ENCODE measurements at places on chromosomes 12 and 14.
A peak's percentile ranks its signal among the peaks of the same experiment; 100 is the strongest.

DNA sequence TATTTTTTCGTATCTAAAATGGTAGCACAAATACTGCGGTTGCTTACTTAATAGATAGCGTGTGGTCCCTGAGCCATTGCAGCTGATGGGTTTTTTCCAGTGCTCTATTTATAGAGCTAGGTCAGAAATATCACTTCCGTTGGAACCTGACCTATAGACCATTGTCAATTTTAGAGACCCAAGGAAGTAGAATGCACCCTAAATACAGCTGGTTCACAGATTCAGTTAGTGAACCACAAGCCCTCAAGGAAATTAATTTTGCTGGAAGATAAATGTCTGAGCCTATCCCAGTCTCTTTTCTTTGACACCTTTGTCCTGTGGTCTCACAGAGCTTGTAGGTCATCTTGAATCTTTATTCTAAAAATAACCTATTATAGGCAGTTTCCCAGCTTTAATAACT lies 391.0 kb downstream of the ZFP36L1 start:
- no peak for DNase-seq

- DNase-seq: no peak
These were observed 30.9 kb downstream of the MYO1H start for GRCh38 chr12:109378569-109378968.

DNA sequence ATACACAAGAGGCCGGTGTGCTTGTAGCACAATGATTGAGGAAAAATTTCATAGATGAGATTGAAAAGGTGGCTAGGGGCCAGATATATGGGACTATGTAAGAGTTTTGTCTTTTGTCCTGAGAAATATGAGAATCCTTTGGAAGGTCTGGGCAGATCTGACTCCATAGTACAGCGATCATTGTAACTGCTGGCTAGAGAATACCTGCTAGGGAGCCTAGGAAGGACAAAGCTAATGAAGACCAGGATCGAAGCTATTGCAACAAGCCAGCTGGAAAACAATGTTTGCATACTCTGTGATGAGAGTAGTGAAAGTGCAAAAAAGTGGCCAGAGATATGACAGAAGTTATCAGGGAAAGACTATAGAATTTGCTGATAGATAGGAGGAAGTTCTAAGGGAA lies 537.6 kb downstream of the C12orf50 start:
- no peak for DNase-seq

GRCh38 chr14:68820536-68820935 lies 27.7 kb upstream of the ZFP36L1 start:
- DNase-seq: no peak

DNA sequence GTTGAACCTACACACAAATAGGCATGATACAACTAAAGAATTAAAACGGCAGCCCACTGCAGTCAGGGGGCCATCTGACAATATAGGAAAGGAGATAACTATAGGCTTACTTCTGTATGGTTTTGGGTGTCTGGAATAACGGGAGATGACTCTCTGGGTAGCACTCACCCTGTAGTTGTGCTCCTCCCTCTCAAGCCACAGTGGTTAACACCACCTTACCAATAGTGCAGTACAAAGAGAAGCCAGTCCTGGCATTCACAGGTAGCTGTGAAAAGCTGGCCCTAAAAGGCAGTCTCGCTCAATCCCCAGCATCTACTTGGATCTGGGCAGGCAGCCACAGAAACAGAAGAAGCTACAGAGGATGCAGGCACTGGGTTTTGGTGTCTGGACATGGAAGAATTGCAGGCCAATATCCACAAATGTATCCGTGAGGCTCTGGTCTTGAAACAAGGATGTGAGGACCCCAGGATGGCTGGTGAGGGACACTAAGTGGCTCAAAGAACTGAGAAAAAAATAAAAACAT lies 93.0 kb downstream of the DPF3 start:
- no peak for DNase-seq

- peak; percentile 33 for DNase-seq
These were observed 502 bp downstream of the ITGA5 start for GRCh38 chr12:54418441-54419087.

DNA sequence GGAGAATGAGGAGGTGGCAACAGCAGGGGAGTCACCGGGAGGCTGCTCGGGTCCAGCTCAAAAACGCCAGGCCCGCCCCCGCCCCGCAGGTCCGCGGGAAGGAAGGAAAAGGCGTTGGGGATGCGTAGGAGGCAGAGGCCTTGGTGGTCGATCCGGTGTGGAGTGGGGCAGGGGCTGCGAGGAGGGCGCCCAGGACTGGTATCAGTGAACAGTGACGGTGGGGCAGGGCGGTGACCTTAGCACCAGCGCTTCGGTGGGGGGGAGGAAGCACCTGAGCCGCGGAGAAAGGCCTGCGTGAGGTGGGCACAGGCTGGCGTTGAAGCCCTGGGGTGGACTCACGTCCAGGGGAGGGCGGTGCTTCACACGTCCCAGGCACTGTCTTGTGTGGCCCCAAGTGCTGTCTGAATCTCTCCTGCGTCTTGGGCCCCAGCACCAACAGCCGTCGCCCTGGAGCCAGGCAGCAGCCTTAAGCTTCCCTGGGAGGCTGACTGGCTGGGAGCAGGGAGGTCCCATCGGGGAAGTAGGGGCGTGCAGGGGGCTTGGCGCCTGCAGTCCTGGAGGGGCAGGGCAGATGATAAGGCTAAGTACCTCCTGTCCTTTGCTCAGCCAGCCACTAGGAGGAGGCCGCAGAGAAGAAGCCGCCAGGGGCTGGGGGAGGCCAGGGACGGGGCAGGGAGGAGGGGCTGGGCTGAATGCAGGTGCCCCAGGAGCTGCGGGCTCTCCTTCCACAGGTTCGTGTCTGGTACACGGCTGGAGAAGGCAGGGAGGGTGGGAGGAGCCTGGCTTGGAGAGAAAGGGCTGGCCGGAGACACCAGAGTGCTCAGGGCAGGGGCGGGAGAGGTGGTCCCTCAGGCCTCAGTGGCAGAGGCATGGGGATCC lies 26.5 kb downstream of the ZBTB42 start:
- peak; percentile 77 for DNase-seq

GRCh38 chr14:30214461-30215090 lies 286.9 kb upstream of the PRKD1 start:
- peak; percentile 54 for DNase-seq

- no peak for DNase-seq
These were observed 31.5 kb downstream of the RAD9B start for GRCh38 chr12:110533607-110534006.

DNA sequence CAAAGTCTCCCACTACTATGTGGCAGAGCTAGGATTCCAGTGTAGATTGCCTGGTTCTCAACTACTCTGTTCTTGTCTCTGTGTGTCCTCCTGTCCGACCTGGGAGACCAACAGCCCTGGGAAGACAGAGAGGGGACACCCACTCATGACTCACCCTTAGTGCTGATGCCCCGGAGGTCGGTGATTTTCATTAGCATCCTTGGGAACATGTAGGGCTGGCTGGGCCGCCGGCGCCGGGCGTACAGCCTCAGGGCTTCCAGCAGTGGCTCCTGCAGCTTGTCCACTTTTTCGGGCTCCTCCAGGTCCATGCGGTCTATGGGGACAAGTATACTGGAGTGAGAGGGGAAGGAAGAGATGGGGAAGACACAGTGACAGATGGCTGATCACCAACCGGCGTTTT lies 5.9 kb upstream of the ITGB7 start:
- DNase-seq: no peak

DNA sequence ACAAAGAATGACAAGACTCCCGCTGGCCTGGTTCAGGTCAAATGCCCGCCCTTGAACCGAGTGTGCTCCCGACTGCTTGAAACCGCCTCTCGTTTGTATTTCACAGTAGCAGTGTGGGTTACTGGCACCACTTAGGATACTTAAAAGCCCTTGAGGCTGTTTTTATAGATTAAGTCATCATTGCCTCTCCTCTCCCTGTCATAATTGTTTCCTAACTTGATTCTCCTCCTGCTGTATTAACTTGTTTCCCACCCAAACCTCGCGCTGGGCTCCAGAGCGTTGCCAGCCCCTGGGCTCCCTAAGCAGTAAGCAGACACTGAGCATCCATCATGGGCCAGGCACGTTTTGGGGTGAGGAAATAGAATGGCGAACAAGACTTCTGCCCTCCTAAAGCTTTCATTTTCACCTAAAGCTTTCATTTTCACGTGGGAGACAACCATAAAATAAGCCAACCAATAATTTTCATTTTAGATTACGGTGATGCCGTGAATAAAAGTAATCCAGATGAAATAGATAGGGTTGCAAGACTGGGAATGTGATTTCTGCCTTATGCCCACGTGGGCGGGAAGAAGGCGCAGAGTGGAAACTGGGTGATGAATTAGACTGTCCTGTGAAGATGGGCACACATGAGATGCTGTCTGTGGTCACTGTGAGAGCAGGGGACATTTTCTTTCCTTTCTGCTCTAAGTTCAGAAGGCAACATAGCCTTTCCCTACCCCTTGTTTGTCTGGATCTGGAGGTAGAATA lies 97.5 kb downstream of the PPP2R5C start:
- no peak for DNase-seq

- peak; percentile 54 for DNase-seq
These were observed 112.0 kb downstream of the SLC15A5 start for GRCh38 chr12:16165506-16165905.

DNA sequence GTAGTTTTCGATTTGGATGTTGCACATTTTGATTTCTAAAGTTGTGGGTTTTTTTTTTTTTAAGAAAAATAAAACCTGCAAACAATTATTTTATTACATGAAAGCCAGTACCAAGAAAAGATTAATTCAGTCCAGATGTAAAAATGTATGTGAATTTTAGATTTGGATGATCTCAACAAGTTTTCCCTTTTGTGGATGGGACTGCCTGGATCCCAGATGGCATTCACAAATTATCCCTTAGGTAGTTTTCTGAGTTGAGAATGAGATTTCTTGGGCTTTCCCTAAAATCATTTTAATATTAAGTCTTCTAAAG lies 2.8 kb downstream of the FRMD6 start:
- no peak for DNase-seq

DNA sequence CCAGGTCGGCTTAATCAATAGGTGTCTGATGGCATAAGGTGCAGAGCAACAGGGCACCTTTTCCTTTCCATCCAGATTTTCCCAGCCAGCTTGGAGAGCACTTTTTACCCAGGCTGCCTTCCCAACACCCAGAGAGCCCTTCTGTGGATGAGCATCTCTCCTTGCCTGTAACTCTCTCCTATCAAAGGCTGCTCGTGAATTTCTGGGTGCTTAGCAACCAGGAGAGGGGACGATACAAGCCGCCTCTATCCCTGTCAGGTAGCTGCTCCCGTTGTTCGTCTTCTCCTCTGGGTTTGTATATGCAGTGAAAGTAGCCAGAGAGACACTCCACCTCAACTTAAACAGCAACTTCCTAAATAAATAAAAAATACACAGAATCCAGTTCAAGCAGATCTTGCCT lies 124.2 kb downstream of the CACNA1C start:
- DNase-seq: no peak

DNA sequence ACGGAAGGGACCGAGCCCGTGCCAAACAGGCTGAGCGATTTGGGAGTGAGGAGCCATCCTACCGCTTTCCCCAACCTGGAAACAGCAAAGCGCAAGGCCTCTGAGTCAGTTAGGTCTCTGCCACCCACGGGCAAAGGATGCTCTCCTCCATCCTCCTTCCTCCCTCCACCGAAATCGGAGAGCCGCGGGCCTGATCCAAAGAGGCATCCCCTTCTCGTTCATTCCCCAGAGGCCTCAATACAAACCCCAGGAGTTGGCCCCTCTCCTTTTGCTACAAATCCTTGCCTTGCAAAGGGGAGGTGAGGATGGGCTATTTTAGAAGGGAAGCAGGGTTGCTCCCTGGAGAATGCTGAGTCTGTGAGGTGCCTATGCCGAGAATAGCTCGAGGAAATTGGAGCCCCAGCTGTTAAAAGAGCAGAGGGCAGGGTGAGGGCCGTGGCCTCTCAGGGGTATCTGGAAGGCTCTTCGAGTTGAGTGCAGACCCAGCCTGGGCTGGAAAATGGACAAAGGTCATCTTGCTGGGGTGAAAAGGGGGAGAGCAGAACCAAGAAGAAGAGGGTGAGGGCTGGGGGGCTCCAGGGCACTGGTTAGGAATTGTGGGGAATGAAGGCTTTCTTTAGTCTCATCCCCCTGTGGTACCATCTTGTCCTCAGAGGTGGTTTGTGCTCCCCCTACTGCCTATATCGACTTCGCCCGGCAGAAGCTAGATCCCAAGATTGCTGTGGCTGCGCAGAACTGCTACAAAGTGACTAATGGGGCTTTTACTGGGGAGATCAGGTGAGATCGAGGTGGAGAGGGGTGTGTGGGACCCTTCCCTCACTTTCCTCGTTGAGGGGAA lies 1.1 kb downstream of the TPI1 start:
- no peak for DNase-seq

GRCh38 chr14:69284170-69284569 lies 24.2 kb downstream of the GALNT16 start:
- no peak for DNase-seq

- DNase-seq: peak; percentile 93
These were observed 58.7 kb upstream of the NCOR2 start for GRCh38 chr12:124625867-124626675.

- no peak for DNase-seq
These were observed 134.8 kb upstream of the ARHGAP5 start for GRCh38 chr14:31942166-31942841.

DNA sequence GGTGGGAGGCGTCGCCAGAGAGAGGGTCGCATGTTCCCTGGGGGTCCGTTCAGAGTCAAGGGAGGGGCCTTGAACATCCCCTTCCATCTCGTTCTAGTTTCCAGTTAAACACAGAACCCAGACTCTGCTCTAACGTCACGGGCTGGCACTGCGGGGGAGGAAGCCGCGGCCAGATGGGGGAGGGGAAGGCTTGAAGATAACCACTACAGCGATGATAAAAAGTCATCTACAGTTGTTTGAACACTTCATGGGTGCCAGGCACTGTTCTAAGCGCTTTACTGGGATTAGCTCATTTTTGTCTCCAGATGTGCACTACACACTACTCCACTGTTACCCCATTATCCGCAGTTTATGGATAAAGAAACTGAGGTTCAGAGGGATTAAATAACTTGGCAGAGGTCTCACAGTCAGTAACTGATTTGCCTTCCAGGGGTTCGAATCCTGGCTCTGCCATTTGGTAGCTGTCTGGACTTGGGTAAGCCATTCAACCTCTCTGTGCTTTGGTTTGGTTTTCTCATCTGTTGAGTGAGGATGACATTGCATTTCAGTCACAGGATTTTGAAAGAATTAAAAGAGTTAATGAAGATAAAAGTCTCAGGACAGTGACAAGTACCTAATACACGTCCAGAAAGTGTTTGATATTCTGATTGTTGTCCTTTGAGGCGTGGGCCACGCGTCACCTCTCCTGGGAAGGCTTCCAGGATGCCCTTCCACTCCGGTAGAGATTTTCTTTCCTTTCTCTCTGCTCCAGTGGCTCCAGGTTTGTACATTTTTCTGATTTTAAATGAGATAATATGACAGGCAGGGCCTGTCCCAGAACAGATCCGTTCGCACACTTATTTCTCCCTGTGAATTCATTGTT lies 798 bp upstream of the RASAL1 start:
- DNase-seq: no peak

GRCh38 chr12:76623931-76624330 lies 64.4 kb upstream of the OSBPL8 start:
- peak; percentile 22 for DNase-seq

Measured in GM03348 (cell line).